ENCODE measurements at places on chromosomes 11 and 22. TPM values are rescaled to one million over a fixed set of nuclear protein-coding genes. Genes with fewer than 3 reads are reported as not detected.

DNA sequence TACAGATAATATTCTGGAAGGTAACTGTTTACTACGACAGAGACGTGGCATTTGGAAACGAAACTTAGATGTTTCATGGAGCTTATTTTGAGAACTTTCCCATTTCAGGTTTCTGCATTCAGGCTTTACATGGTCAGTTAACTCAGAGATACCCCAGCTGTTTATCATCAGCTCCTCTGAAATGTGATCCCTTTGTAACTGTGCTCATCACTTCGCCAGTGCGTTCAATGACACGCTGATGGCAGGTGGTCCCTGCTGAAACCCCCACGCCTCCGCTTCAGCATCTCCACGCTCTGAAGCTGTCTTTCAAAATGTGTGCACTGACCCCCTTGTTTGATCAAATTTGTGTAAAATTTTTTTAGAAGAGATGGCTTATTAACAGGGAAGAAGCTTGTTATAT lies 30.5 kb downstream of the ALG12 start:
- no peak overlapping the region for H3K27ac ChIP-seq
- no peak overlapping the region for H3K4me3 ChIP-seq
- no peaks in the 10 kb centered on the region for H3K4me1 ChIP-seq
- no peak for DNase-seq
- H3K27me3 ChIP-seq, result no peaks in the 10 kb centered on the region

Gene HPX
- 1.0 TPM for total RNA-seq

GRCh38 chr11:111941963-111942362 lies 4.8 kb downstream of the DIXDC1 start:
- H3K27me3 ChIP-seq, result no peaks in the 10 kb centered on the region
- peaks cover 5% of the 10 kb centered on the region for H3K4me1 ChIP-seq
- no peaks in the 10 kb centered on the region for H3K36me3 ChIP-seq
- H3K27ac ChIP-seq, result no peak overlapping the region

- DNase-seq, result no peak
- no peaks in the 10 kb centered on the region for H3K27me3 ChIP-seq
- no peaks in the 10 kb centered on the region for H3K36me3 ChIP-seq
- H3K4me1 ChIP-seq, result no peaks in the 10 kb centered on the region
- no peak overlapping the region for H3K4me3 ChIP-seq
These were observed 387.8 kb upstream of the CADM1 start for GRCh38 chr11:115892016-115892415.

- H3K4me3 ChIP-seq, result no peak overlapping the region
- no peak for DNase-seq
- H3K27me3 ChIP-seq, result no peaks in the 10 kb centered on the region
- H3K27ac ChIP-seq, result no peak overlapping the region
These were observed 48.9 kb downstream of the APOL1 start for GRCh38 chr22:36301851-36302250.

DNA sequence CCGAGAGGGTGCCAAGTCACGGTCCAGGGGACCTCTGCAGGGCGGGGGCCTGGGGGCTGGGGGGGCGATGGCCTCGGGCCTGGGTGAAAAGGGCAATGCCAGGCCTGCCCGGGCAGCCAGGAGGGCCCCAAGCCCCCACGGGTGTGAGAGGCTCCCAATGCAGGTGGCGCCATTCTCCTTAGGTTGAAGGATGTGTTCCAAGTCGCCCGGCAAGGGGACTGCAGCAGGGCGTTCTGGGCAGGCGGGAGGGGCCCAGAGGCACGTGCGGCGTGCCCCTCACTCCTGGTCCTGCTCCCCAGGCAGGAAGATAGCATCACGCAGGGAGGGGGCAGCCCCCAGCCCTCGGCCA lies 730 bp upstream of the TNNI2 start:
- no peaks in the 10 kb centered on the region for H3K27me3 ChIP-seq
- no peak for DNase-seq
- no peaks in the 10 kb centered on the region for H3K4me1 ChIP-seq
- no peaks in the 10 kb centered on the region for H3K36me3 ChIP-seq

DNA sequence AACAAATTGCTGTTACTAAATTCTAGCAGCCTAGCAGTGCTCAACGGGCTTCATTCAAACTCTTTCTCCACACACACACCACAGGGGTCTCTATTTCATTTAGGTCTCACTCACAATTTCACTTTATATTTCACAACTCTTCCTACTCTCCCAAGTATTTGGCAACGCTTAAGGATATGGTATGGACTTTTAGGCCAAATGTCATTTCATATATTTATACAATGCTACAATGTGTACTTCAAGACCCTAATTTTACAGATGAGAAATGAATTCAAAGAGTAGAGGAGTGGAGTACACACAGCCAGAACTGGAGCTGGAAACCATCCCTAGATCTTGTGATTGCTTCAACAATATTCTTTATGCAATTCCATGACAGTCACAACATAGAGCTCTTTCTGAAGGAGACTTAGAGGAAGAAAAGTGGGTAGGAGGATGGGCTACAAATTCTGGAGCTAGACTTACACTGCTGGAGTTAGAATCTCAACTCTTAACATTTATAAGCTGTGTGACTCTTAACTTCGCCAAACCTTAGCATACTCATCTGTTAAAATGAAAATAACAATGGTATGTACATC lies 2.5 kb upstream of the MS4A13 start:
- H3K27me3 ChIP-seq, result no peaks in the 10 kb centered on the region
- H3K4me1 ChIP-seq, result no peaks in the 10 kb centered on the region
- peaks cover 5% of the 10 kb centered on the region for H3K36me3 ChIP-seq
- no peak overlapping the region for H3K27ac ChIP-seq
- no peak overlapping the region for H3K4me3 ChIP-seq

Gene OR4C15
- not detected for total RNA-seq

- H3K27ac ChIP-seq, result no peak overlapping the region
- H3K27me3 ChIP-seq, result no peaks in the 10 kb centered on the region
- H3K4me3 ChIP-seq, result no peak overlapping the region
- no peaks in the 10 kb centered on the region for H3K4me1 ChIP-seq
- no peak for DNase-seq
These were observed 27.2 kb upstream of the A4GALT start for GRCh38 chr22:42747701-42748513.

Gene MMP13
- total RNA-seq, result not detected

- H3K27ac ChIP-seq, result no peak overlapping the region
- no peaks in the 10 kb centered on the region for H3K27me3 ChIP-seq
- no peak for DNase-seq
- no peak overlapping the region for H3K4me3 ChIP-seq
- H3K36me3 ChIP-seq, result no peaks in the 10 kb centered on the region
- no peaks in the 10 kb centered on the region for H3K4me1 ChIP-seq
These were observed 1568.5 kb downstream of the FAM181B start for GRCh38 chr11:81165164-81165563.

Gene OR56A3
- not detected for total RNA-seq

- no peaks in the 10 kb centered on the region for H3K4me1 ChIP-seq
- H3K27ac ChIP-seq, result no peak overlapping the region
- no peak overlapping the region for H3K4me3 ChIP-seq
- H3K36me3 ChIP-seq, result no peaks in the 10 kb centered on the region
These were observed 8.6 kb downstream of the TBCEL start for GRCh38 chr11:121032546-121032945.

GRCh38 chr11:57937431-57937830 lies 86.2 kb upstream of the OR9Q1 start:
- no peak overlapping the region for H3K4me3 ChIP-seq
- H3K4me1 ChIP-seq, result no peaks in the 10 kb centered on the region
- no peaks in the 10 kb centered on the region for H3K36me3 ChIP-seq
- H3K27ac ChIP-seq, result no peak overlapping the region
- no peaks in the 10 kb centered on the region for H3K27me3 ChIP-seq
- DNase-seq, result no peak

DNA sequence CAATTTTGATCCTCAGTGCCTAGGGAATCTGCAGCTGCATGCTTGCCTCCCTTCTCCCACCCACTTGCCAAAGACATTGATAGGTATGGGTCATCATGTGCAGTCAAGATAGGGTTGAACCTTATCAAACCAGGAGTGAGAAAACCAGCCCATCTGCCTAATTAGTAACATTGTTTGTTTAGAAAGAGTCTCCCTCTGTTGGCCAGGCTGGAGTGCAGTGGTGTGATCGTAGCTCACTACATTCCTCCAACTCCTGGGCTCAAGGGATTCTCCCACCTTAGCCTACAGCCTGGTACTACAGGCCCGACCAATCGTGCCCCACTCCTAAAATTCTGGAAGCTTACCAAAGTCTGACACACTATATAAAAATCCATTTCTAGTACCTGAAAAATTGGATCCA lies 4.6 kb downstream of the C11orf71 start:
- DNase-seq, result peak; percentile 67
- no peak overlapping the region for H3K4me3 ChIP-seq
- H3K27me3 ChIP-seq, result no peaks in the 10 kb centered on the region

DNA sequence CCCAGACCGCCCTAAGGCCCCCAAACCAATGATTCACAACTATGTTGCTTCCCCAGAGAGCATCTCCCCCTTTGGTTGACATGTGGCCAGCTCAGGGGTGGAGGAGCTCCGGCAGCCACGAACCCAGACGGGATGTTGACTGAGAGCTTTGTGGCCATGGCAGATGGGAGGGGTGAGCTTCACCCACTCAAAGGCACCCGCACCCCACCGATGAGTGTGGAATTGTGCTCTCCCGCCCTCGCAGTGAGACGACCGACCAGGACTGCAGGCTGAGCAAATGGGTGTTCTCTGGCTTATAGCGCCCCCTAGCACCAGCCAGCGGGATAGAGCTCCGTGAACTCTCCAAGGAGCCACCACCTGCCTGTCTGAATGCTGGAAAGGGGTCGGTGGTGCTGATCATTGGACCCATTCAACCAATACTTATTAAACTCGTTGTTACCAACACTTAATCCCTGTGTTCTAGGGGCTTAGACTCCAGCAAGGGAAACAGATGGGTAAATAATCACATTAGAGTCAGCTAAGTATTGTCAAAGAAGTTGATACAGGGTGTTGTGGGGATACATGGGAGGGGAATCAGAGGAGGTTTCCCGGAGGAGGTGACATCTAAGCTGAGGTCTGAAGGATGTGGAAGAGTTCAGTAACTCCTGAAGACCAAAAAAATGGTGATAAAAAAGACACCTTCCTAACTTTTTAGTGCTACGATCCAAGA lies 4.5 kb upstream of the TIMP3 start:
- no peaks in the 10 kb centered on the region for H3K4me1 ChIP-seq
- H3K27me3 ChIP-seq, result no peaks in the 10 kb centered on the region
- H3K27ac ChIP-seq, result no peak overlapping the region
- no peaks in the 10 kb centered on the region for H3K36me3 ChIP-seq
- peak; percentile 68 for DNase-seq
- H3K4me3 ChIP-seq, result no peak overlapping the region
